ENCODE measurements at places on chromosomes 7 and 10.

GRCh38 chr7:31744294-31744874, 57.4 kb downstream of the PPP1R17 start:
- DNase-seq, result peak; percentile 76

GRCh38 chr10:90920986-90921666, at the start of gene ANKRD1:
ANKRD1 (minus strand) TSS chr10:90921087; CDS start chr10:90921027, 60 bp downstream.
- peak; percentile 94 for DNase-seq

GRCh38 chr10:17214971-17215781, 12.9 kb upstream of the VIM start:
- peak; percentile 95 for DNase-seq

- peak; percentile 9 for DNase-seq
Measured at GRCh38 chr10:49298983-49299815, at the start of gene C10orf71. C10orf71 (plus strand) TSS chr10:49299170; CDS start chr10:49322546, 23,376 bp downstream.

DNA sequence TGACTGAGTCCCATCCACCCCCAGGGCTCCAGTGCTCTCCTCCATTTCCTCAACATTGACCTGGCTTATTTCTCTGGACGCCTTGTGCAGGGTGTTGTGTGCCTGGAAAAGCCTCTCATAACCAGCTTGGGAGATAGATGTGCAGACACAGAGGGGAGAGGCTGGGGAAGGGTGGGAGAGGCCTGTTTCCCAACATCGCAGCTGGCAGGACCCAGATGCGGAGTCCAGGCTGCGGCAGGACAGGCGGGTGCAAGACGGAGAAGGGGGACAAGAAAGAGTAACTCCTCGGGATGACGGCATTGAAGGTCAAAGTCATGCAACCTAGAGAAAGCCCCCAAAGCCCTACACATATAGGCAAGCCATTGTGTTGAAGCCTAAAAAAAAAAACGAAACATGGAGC, 54.1 kb upstream of the ANTXRL start:
- no peak for DNase-seq

DNA sequence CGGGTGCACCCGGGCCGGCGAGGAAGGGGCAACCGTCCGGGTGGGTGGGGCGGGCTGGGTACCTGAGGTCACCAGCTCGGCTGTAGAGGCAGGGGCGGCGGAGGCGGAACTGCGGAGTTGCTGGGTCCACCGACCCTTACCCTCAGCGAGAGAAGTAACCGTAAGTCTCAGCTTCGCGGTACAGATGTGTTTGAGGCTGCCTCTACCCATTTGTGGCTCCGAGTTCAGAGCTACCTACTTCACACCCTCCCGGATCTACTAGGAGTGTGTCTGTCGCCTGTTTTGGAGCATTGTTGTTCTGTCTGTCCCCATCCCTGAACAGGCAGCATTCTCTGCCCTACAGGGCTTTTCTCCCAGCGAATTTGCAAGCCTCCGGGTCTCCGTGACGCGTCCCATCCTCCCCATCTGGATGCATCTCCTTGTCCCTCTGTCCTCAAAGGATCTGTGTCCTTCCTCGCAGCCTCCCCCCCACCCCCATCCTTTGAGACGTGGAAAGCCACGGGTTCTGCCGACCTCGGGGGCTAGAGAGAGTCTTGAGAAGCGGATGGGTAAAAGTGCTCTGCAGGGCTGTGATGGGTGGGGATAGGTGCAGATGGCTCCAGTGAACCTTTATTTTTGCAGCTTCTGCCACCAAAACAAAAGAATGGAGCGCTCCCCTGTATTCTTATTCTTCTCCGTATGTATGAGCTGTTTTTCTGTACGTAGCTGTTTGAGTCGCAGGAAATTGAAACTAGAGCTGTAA, 757 bp downstream of the ANKIB1 start:
- DNase-seq, result peak; percentile 30

- peak; percentile 73 for DNase-seq
Measured at GRCh38 chr7:519484-520390, at the start of gene PDGFA. PDGFA (minus strand) TSS chr7:519846; CDS start chr7:519001, 845 bp downstream.

DNA sequence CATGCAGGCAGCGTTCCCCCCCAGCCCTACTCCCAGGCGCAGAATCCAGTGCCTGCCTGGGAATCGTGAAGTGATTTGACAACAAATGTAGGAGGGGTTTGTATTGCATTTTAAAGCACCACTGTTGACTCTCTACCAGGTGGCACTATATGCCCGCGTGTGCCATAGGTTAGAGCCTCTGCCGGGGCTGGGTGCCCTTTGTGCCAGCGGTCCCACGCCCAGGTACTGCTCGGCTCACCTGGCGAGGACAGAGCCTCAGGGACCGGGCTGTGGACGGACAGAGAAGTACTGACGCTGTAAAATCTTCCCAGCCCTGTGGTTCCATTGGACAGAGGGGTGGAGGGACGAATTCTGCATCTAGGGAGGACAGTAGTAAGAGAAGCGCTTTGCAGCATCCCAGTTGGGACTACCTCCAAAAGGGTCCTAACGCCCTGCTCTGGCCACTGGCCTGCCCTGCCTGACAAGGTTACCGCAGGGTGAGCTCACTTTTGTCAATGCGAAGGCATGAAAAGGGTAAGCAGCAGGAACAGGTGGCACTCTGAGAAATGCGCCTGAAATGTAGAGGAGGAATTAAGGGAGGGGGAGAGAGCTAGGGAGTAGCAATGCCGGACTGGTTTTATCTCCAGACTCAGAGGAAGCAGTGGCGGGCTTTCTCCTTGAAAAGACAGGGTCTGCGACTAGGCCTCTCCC, 788 bp upstream of the CACNA2D1 start:
- DNase-seq, result peak; percentile 15
